ENCODE measurements at places on chromosomes 2 and 18. TPM values are rescaled to one million over a fixed set of nuclear protein-coding genes. Genes with fewer than 3 reads are reported as not detected.

- peak; percentile 76 for DNase-seq
These were observed 1.2 kb upstream of the AFTPH start for GRCh38 chr2:64522843-64523428.

DHRS9 gene
- 0.50 TPM for polyA plus RNA-seq

GRCh38 chr2:10847008-10847407 lies 34.4 kb upstream of the PDIA6 start:
- DNase-seq = no peak

DNA sequence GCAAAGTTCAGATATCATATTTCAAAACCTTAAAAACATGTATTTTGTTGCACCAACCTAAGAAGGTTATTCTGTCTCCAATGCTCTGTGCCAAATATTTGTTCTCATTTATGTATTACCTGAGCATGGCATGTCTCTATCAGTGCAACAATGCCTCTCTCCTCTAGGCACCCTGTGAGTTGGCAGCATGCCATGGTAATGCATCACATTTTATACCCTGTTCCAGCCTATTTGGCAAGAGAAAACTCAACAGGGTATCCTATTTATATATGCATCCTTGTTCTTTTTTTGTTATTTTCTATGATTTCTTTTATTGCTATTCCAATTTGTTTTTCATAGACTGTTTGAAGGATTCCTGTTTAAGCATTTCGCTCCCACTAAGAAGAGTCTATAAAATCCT lies 126.3 kb upstream of the NRXN1 start:
- DNase-seq = no peak

DNA sequence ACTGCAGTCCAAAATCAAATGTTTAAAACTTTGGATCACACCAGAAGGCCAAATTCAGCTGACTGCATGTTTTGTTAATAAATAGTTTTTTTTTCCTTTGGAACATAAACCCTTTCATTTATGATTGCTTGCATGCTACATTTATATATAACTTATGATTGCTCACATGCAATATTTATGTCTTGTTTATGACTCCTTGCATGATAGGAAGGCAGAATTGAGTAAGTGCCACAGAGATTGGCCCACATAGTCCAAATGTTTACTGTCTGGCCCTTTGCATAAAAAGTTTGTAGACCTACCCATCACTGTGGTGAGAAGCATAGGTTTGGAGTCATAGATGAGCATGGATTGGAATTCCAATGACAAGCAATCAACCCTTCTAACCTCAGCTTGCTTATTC lies 30.8 kb downstream of the WDFY1 start:
- DNase-seq = no peak

PMAIP1 gene
- polyA plus RNA-seq = 3.2 TPM

EMILIN1 gene
- polyA plus RNA-seq = 70.5 TPM

KCNS3 gene
- 11.8 TPM for polyA plus RNA-seq

UGT1A5 gene
- polyA plus RNA-seq = not detected

DNA sequence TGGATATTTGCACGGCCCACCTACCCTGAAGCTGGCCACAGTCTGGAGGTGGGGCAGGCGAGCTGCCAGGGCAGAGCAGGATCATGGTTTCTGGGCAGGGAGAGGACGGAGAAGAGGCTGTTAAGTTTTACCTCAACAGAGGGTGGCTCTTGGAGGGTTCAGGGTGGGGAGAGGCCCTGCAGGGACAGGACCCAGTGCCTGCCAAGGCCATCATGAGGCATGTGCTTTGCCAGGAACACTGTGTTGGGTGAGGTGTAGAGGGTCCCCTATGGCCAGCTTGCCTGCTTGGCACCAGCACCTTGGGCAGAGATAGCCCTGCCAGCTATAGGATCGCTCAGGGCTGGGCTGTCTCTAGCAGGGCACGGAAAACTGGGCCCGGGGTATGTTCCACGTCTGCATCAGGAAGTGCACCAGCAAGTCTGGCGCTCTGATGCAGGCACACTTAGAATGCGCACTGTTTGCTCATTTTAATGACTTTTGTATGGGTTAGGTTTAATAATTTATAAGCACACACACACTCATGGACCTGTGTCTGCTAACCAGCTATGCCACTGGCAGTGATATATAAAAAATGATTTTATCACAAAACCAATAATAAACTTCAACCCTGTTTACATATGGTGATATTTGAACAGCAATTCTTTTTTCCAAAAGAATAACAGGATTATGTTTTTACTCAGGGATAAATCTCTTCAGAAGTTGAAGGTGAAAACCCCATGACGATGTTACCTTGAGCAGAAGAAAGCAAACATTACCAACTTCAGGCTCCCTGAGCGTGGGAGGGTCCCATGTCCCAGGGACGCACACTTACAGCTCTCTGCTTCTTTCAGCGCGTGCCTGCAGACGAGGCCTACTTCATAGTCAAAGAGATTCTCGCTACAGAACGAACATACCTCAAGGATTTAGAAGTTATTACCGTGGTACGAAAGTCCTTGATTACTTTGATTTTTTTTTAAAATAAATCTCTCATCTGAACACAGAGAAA lies 46.4 kb downstream of the STK25 start:
- no peak for DNase-seq

CHRNG gene
- polyA plus RNA-seq = 1.1 TPM

DNA sequence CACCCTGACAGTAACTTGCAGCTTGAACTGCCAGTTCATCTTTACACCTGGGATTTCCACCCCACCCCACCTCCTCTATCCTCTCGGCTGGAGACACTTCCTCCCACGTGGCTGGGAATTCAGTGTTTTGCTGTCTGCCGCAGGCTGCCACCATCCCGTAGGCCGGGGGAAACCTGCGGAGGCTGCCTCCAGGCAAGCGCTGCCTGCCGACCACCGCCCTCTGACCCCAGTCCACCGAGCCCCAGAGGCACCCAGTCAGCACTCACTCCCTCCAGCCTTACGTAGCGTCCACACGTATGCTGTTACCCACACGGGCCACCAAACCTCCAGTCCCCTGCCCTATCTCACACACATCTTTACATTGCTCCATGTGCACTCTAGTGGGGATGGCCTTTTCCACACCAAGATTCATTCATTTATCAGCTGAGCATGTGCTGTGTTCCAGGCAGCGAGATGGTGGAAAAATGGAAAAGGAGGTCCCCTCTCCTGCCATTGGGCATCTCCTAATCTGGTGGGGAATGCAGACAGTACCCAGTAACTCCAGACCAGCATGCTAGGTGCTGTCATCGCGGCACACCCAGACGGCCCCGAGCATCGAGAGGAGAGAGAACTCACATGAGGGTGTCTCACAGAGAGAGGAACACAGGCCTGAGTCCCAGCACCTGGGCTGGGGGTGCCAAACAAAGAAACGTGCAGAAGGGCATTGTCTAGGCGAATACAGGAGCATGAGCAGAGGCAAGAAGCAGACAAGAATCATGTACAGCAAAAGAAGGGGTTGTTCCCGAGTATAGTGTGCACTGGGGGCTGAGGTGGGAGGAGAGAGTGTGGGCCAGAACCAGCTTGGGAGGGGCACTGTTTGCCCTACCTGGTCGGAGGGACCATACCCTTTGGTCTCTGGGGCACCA lies 166.9 kb downstream of the SMAD7 start:
- no peak for DNase-seq

DNA sequence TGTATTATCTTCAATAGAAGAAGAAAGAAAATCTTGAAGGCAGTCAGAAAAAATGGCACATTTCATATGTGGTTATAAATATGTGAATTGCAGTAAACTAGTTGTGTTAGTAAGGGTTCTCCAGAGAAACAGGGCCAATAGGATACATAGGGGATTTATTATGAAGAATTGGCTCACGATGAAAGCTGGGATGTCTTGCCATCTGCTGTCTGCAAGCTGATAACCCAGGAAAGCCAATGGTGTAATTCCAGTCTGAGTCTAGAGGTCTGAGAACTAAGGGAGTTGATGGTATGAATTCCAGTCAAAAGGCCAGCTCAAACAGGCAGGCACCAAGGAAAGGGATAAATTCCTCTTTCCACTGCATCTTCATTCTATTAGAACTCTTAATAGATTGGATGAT lies 362.4 kb downstream of the KCNJ3 start:
- DNase-seq = no peak

IL18RAP gene
- polyA plus RNA-seq = 0.29 TPM

B3GNT2 gene
- polyA plus RNA-seq = 37.5 TPM

DNA sequence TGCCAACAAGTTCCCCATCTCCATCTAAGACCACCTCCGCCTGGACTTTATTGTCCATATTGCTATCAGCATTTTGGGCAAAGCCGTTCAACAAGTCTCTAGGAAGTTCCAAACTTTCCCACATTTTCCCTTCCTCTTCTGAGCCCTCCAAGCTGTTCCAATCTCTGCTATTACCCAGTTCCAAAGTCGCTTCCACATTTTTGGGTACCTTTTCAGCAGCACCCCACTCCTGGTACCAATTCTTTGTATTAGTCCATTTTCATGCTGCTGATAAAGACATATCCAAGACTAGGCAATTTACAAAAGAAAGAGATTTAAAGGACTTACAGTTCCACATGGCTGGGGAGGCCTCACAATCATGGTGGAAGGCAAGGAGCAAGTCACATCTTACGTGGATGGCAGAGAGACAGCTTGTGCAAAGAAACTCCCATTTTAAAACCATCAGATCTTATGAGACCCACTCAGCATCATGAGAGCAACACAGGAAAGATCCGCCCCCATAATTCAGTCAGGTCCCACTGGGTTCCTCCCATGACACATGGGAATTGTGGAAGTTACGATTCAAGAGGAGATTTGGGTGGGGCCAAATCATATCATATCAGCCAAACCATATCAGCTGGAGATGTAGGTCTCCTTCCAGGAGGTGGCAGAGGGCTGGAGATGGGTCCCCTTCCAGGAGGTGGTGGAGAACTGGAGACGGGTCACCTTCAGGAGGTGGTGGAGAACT lies 19.8 kb upstream of the TXNDC2 start:
- no peak for DNase-seq

DNA sequence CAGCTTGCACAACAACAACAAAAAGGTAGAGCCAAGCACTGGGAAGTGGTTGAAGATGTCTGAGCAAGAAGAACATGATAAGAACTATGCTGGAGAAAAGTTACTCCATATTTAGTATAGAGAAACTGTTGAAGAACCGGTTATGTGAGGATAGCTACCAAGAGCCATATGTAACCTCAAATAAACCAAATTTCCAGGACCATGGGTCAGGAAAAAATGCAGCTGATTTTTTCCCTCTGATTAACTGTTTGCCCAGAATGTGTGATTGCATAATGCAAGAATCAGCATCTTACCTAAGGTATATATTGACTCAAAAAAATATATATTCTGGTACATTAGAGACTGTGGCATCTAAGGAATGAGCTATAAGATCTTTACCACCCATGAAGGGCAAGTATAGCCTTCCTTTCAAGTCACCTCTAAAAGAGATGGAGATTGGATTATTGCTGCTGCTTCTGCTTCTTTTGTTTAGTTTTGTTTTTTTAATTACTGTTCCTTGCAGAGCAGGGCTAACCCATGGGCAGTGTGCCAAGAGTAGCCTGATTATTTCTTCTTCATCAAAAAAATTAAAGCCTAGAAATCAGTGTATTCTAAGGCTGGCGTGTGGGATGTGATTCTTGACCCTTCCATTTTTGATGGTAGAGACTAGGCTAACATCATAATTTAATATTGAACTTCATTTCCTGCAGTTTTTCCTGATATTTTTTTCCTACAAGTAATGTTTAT lies 76.9 kb upstream of the MAP3K20 start:
- no peak for DNase-seq

COX5B gene
- polyA plus RNA-seq = 213 TPM

GRCh38 chr2:239664216-239664810 lies 263.5 kb upstream of the HDAC4 start:
- DNase-seq = no peak

DNA sequence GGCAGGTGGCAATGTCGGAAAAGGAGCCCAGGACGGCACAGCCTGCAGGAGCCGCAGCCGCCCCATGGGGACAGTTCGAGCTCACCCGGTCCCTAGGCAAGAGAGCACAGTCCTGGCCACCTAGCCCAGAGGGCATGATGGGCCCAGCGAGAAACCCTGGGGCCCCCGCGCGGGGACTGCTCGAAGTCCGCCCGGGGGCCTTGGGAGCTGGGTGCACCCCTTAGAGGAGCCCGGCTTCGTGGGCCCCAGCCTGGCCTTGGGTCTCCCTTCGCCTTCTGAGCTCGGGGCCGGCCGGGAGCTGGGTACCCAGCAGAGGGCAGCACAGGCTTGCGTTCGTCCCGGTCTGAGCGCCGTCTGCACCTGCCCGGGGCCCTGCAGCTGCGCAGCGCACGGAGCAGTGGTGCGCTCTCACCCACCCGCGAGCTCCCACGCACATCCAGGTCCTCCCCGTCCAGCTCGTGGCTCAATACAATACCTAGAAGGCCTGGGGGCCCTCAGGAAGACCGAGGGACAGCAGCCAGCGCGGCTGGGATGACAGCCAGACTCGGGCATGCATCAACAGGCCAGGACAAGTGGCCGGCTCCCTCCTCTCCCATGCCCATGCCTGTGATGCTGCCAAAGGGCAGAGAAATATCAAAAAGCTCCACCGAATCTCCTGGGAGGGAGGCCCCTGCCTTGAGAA lies 96.2 kb upstream of the ZNF532 start:
- DNase-seq = no peak

CXCR1 gene
- polyA plus RNA-seq = not detected

PDE11A gene
- polyA plus RNA-seq = 7.6 TPM

NPC1 gene
- polyA plus RNA-seq = 21.3 TPM

DNA sequence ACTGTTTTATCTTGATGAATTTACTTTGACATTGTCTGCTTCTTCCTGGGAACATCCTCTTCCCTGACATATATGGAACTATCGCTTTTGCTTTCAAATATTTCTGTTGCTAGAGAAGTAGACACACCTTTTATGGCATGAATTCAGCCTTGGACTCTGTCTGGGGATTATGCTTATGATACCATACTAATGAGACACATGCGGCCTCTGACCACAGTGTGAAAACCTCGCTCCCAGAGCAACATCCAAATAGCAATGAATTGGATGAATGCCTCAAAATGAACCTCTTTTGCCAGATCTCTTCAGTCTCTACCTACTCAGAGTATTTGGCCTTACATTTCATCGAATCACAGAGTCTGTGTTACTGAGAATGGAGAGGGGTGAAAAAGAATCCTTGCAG lies 70.9 kb downstream of the PIEZO2 start:
- no peak for DNase-seq

DNA sequence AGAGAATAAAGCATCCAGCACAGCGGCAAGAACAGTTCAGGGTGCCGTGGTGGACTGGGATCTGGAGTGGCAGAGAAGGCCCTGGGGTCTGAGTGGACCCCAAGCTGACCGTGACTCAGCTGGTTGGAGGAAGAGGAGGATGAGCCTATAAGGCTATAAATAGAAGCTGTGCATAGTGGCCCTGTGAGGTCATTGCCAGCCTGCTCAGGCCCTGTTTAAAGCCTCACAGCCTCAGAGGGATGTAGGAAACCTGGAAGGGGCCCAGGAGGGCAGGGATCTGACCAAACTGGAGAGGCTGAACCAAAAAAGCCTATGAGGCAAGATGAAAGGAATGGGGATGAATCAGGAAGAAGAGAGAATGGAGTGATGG lies 11.3 kb upstream of the DES start:
- no peak for DNase-seq

MPP4 gene
- 0.19 TPM for polyA plus RNA-seq

- DNase-seq = no peak
These were observed 297.9 kb downstream of the SOX11 start for GRCh38 chr2:5990086-5990485.
